ENCODE measurements at places on chromosomes 1 and 21.

GRCh38 chr1:162656266-162656665 lies 24.0 kb downstream of the DDR2 start:
- DNase-seq: no peak

GRCh38 chr1:228297822-228298221 lies 90.0 kb downstream of the OBSCN start:
- DNase-seq: no peak

DNA sequence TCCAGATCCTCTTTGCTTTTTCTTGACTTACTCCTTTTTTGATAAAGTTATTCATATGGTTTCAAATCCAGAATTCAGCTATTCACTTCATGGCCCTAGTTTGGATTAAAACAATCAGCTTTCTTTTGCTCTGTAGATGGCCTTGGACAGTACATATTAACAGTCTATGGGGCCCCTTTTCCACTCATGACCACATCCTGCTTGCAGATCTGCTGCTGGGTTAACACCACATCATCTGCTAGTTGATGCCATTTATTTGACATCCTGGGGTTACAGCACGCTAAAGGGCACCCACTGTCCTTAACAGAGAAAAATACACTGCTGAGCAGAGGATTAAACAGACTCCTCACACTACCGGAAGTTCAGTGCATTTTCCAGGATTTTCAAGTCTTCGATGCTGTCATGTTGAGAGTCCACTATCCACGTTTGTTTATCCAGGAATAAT lies 941 bp upstream of the IFI16 start:
- DNase-seq: no peak

GRCh38 chr21:43872531-43873197 lies 7.6 kb downstream of the AGPAT3 start:
- no peak for DNase-seq

DNA sequence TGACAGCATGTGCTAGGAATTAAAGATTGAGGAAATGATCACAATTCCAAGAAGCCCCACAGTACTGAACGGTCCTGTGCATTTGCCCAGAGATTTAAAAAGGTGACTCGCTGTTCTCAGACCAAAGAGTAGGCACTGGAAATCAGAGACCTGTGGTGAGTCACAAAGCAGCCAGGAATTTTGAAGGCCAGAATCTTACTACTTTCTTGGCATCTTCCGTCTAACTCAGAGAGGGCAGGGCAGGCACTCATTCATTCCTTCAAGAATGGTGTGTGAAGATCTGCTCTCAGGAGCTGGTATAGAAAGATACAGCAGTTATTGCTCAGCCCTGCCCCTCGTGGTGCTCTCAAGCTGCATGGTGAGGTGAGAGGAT lies 57.9 kb downstream of the BRINP2 start:
- DNase-seq: no peak

GRCh38 chr1:222995236-222995580 lies 147.8 kb downstream of the TLR5 start:
- no peak for DNase-seq

DNA sequence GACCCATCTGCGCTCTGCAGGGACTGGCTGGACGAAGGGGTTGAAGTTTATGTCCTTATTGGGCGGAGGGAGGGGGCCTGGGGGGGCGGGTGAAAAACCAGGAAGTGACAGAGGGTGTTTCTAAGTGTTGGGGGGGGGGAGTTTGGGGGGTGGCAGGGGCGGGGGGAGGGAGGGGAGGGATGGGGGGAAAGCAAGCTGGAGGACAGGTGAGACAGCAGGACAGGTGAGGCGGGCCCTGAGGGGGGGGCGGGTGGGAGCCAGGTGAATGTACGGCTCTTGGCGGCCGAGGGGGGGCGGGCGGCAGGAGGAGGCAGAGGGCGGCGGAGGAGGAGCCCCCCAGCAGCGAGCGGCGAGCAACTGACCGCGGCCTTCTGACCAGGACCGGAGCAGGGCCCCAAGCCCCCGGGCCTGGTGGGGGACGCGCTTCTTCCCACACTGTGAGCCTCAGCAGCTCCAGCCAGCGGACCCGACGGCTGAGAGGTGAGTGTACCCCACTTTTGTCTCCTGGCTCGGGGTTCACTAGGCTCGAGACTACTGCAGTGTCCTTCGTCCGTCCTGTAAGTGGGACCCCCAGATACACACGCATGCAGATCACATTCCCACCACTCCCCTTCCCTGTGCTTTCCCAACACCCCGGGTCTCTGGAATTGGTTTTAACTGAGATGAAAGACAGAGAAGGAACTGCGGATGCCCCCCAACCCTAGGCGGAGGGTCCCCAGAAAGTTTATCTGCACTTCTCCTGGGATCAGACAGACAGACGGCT lies at the start of gene ZBTB7B:
TSS of gene ZBTB7B (plus strand) at position 339 of the 763 bp plus-strand sequence. CDS start 11,859 bp downstream, outside the sequence.
- DNase-seq: no peak

DNA sequence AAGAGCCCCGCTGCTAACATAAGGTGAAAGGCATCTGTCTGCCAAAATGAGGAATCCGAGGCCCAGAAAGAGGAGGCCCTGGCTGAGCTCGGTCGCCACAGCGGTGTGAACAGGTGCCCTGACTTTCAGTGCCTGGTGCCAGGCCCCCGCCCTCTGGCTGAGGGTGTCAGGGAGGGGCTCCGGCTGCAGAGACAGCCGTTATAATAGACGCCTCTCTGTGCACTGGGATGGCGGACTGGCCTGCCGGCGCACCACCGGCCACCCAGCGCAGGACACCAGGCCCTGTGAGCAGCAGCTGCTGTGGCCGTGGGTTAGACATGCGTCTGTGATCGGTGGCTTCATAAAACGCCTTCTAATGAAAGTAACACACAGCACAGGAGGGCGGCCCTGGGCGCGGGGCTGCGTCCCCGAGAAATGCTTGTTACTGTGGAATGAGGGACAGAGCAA lies 51.4 kb upstream of the ACTRT2 start:
- DNase-seq: no peak

- no peak for DNase-seq
Observed at GRCh38 chr21:36257657-36258056, 62.3 kb upstream of the MORC3 start.

DNA sequence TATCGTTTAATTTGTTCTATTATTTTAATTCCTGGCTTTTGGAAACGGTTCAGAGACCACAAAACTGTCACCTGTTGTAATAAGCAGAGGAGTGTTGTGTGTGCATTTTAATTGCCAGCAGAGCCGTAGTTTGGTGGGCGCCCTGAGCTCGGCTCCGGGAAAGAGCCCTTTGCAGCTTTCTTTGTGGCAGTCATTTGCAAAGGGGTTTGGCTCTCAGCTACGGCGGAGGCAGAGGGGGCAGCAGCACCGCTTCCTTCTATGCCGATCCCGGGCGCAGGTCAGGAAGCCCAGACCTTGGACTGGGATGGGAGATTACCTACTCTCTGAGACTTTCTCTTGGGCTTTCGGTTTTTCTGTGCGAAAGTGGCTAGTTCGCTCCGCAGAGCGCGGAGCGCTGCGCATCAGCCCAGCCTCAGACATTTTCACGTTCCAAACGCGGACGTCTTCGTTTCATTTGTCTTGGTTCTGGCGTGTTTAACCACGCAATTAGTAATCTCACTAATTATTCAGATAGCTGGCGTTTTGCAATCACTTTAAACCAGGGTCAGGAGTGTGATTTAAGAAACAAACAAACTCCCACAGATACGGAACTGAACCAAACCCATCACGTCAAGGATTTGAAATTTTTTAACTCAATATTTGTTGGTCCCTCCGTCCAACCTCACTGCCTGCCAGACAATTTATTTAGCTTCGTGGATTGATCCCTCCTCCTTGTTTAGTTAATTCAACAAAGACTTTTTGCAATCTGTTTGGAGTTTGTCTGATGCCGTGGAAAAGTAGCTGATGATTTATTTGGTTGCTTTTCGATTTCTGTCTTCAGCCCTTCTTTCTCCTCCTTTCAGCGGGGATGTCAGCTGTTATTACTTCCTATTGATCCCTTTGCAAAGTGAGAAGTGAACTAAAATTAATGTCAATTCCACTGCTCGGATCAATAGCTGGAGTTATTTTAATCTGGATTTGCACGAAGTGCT lies 3.9 kb downstream of the RNF220 start:
- no peak for DNase-seq

DNA sequence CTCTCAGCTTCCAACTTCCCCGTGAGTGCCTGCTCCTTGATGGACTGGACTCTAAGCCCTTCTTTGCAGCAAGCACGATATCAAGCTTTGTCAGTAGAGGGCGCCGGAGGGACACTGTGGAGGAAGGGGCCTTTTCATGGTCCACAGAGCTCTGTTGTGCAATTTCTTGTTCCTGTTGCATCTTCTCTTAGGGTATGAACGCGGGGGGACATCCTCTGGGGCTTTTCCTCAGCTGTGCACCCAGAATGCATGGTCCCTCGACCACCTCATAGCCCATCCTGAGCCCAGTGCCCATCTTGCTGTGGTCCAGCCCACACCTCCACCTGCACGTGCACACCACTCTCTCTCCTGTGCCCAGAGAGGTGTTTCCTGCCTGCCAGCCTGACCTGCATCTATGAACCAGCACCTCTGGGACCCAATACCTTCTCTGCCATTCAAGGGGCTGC lies 556.8 kb downstream of the PTPRU start:
- DNase-seq: peak; percentile 78

DNA sequence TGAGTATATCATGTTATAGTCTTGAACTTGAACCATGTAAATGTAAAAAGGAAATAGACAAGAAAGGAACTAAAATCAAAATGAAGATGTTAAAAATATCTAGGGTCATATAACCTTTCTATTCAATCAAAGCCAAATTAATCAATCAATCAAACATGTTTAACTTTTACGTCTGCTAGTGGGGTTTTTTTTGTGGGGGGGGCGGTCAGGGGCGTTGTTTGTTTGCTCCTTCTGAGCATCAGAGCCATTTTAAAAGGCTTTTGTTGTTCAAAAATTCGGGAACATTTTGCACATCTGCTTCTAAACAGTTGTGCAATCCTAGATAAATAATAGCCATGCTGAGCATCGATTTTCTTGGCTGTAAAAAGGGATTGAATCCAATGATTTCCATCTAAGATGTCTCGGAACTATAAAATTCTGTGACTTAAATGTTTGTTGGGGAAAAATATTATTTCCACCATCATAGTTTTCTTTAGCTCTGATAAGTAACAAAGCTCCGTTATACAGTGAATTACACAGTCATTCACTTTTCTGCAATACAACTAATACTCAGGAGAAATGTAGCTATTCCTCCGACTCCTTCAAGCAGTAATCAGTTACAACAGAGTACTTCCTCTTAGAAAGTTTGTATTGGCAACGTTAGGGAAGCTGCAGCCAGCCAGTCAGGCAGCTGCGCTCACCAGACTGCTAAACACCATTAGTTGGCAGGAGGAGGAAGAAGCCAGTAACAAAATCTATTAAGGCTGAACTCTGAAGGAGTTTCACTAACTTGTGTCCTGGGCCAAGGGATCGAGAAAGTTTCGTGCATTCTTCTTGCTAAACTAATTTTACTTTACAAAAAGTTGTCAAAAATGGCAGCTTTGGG lies 2.2 kb downstream of the SPATA6 start:
- DNase-seq: no peak

GRCh38 chr1:35442734-35443133 lies 114.5 kb downstream of the KIAA0319L start:
- no peak for DNase-seq

- no peak for DNase-seq
Observed at GRCh38 chr21:18744840-18745239, 341.3 kb upstream of the TMPRSS15 start.

- DNase-seq: no peak
Observed at GRCh38 chr21:16418226-16418625, 688.4 kb downstream of the USP25 start.

DNA sequence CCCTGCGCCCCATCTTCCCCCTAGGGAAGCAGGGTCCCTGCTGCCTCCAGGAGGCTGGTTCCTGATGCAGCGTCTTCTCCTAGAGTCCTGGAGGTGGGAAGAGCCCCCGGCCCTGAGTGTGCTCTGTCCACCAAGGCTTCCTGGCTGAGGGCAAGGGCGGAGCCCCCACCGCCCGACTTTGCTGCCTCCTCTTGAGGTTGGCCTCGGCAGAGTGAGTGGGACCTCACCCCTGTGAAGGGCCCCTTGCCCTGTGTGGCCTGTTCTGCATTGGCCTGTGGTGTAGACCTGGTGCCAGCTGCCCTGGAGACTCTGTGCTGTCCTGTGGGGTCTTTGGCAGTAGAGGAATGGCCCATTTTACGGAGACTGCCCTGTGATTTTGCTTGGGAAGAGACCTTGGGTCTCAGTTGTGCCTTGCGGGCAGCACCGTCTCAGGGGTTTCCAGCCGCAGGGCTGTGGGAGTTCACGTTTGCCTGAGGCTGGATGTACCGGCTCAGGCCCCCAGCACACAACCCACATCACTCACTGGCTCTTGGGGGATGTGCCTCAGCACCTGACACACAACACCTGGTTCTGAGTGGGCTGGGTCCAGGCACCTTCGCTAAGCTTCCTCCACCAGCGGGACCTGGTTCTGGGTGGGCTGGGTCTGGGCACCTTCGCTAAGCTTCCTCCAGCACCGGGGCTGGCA lies 73.6 kb downstream of the SKI start:
- no peak for DNase-seq

DNA sequence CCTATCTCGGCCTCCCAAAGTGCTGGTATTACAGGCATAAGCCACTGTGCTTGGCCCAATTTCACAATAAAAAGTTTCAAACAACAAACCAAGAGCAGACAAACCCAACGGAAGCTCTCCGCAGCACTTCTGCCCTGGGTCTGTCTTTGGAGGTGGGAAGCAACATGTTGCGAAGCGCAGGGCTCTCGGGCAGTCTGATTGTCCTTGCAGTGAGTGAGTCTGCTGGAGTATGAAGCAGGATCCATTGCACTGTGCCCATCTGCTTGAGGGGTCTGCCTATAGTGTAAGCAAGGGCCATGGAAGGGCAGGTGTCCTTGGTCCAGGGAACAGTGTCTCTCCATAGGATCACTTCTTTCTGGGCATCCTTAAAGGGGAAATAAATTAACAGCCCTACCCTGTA lies 14.6 kb upstream of the PARP1 start:
- no peak for DNase-seq

DNA sequence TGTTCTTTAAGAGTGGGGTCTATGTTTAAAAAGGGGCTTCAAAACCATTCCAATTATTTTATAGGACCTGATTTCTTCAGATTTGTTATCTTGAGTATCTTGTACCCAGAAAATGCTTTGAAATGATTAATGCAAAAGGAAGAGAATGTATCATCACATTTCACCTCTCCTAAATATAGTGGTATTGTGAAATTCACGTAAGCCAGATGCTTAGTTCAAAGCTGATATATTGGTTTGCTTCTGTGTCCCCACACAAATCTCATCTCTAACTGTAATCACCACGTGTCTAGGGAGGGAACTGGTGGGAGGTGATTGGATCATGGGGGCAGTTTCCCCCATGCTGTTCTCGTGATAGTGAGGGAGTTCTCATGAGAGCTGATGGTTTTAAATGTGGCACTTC lies 8.5 kb downstream of the SOAT1 start:
- DNase-seq: no peak

GRCh38 chr1:53293123-53293522 lies 34.7 kb downstream of the LRP8 start:
- DNase-seq: no peak

GRCh38 chr21:31072533-31072932 lies 34.3 kb upstream of the KRTAP19-8 start:
- DNase-seq: no peak

Data from renal cortex interstitium (tissue), 15 donors.